ENCODE measurements at places on chromosomes 2 and 18.

DNA sequence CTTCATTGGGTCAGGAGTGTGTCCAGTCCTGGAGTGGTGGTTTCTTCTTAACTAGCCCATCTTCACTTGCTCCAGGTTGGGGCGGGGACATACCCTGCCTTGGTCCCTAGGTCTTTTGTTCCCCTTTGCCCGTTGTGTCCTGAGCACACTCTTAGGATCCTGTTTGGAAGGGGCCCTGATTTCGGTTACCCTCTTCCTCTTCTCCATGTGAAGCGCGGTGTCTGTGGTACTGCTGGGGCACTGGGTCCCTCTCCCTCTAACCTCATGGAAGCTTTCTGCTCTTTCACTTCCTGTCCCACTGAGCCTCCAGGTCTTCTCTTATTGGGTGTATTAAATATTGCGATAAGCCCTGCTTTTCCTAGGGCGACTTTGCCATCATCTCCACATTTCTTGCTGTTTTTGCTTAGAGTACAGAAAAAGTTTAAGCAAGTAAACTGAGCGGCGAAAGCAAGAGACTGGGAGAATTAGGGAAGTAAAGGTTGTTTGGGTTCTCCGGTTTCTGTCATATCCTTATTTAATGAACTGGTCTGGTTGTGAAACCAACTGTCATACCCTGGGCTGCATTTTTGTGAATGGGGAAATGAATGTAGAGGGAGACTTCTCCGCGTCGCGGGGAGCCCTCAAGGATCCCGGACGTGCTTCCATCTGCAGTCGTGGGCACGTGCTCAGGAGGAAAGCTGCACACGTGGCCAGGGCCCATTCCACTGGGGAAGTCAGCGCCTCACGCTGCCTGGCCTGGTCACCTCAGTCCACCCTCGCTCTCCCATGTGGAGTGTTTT, 73.8 kb upstream of the B3GNT7 start:
- no peak for DNase-seq

GRCh38 chr2:229254206-229254605, 16.9 kb downstream of the PID1 start:
- DNase-seq: peak; percentile 36

DNA sequence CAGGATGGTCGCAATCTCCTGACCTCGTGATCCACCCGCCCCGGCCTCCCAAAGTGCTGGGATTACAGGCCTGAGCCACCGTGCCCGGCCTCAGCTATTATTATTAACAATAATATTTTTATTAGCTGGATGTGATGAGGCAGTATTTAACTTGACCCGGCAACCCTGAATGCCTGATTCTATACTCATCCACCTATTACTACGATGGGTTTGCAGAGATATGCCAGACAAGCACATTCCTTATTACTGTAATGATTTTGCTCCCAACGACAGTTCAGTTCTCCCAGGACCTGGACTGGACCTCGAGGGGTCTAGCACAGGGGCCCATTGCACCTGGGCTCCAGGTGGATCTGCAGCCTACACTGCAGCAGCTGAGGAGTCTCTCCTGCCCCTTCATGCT, 32.6 kb downstream of the BMP10 start:
- DNase-seq: no peak

DNA sequence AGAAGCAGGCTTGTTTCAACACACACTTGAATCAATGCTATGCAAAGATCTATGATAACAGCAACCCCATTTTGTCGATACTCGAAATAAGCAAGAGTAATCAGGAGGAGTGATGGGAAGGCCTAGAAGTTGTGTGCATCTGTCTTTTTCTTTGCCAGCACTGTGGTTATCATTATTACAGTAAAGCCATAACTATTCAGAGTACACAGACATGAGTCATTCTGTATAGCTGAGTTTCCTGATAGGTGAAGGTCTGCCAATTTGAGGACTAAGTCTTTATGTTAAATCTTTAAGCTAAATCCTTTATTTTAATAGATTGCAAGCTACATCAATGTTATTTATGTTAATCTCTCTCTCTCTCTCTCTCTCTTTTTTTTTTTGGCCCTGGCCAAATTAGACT, 1344.4 kb upstream of the CELF4 start:
- peak; percentile 10 for DNase-seq

DNA sequence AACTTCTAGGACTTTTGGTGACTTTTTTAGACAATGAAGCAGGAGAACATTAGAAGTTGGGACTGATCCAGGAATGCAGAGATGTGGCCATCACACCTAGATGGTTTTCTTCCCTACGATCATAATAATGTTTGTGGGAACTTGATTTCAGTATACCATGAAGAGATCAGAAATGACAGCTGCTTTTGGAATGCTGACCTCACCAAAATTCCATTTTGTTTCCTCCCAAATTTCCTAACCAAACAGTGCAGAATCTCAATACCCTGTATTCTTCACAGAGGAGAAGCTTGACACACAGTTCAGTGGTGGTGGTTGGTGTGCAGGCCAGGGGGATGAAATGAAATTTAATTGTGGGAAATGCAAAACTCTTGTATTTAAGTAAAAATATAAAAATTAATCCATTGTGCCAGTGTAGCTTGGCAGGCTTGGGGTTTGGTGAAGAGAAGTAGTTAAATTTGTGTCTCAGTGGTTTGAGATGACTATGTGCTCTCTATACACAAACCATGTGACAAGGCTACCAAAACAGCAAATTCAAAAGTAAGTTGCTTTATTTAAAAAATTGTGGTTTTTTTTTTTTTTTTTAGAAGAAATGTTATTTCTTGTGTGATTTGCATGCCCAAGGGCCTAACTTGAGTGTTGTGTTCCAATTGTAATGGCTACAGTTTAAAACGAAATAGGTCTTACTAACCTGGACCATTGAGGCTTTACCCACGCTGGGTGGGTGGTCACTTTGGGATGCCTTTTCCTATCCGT, 252.4 kb downstream of the LPIN1 start:
- peak; percentile 39 for DNase-seq

DNA sequence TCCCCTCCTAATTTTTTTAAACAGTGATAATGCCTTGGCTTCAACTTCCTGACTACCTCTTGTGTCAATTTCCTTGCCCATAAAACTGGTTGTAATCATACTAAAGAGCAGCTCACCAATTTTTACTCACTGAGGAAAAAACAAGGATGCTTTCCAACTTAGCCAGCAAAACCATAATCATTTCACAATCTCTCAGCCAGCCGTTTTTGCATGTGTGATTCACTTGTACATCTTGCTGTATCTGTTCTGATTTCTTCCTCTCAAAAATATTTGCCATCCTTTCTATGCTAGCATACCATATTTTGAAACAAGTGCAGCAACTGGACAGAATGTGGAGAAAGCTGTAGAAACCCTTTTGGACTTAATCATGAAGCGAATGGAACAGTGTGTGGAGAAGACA, 60.7 kb downstream of the RAB27B start:
- DNase-seq: peak; percentile 91

GRCh38 chr2:30867385-30867784, 60.1 kb upstream of the CAPN13 start:
- no peak for DNase-seq

- DNase-seq: no peak
Observed at GRCh38 chr2:193276560-193276959, 1081.8 kb upstream of the TMEFF2 start.

DNA sequence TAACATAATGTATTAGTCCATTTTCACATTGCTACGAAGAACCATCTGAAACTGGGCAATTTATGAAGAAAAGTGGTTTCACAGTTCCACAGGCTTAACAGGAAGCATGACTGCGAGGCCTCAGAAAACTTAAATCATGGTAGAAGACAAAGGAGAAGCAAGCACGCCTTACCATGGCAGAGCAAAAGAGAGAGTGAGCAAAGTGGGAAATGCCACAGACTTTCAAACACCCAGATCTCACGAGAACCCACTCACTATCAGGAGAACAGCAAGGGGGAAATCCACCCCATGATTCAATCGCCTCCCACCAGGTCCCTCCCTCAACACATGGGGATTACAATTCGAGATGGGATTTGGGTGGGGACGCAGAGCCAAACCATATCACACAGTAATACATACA, 22.5 kb downstream of the PIGN start:
- DNase-seq: no peak

GRCh38 chr2:23549821-23550530, 165.0 kb downstream of the KLHL29 start:
- DNase-seq: peak; percentile 72

- no peak for DNase-seq
Observed at GRCh38 chr2:237422309-237422708, 8.3 kb upstream of the COL6A3 start.

GRCh38 chr2:167212014-167212648, 323.9 kb downstream of the XIRP2 start:
- peak; percentile 55 for DNase-seq

DNA sequence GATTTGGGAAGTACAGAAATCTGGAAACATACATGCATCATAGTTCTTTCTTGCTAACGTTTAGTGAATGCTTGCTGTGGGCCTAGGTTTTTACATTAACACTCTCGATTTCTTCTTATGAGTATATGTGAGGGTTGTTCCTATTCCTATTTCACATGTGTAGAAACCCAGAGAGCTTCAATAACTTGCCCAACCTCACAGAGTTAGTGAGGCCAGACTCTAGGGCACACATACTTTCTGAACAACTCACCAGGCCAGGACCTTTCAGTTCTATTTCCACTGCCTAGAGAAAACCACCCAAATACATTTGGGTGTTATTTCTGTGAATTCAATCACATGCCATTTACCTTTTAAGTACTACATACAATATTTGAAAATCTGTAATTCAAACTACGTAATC, 8.2 kb upstream of the KCTD1 start:
- DNase-seq: peak; percentile 62

DNA sequence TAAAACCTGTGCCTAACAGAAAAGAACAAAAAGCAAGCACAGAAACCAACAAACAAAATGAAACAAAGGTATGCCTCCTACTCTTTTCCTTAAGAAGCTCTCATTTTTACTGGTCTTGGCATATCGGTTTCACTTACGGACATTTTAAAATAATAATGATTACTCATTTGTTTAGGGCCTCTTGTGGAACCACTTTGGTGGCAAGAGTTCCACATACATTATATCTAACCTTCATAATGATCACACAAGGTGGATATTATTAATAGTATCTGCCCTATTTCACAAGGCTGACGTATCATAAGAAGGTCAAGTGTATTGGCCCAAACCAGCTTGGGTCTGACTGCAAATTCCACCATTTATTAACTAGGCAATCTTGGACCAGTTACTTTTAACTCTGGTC, 304.7 kb downstream of the TCF4 start:
- DNase-seq: no peak

DNA sequence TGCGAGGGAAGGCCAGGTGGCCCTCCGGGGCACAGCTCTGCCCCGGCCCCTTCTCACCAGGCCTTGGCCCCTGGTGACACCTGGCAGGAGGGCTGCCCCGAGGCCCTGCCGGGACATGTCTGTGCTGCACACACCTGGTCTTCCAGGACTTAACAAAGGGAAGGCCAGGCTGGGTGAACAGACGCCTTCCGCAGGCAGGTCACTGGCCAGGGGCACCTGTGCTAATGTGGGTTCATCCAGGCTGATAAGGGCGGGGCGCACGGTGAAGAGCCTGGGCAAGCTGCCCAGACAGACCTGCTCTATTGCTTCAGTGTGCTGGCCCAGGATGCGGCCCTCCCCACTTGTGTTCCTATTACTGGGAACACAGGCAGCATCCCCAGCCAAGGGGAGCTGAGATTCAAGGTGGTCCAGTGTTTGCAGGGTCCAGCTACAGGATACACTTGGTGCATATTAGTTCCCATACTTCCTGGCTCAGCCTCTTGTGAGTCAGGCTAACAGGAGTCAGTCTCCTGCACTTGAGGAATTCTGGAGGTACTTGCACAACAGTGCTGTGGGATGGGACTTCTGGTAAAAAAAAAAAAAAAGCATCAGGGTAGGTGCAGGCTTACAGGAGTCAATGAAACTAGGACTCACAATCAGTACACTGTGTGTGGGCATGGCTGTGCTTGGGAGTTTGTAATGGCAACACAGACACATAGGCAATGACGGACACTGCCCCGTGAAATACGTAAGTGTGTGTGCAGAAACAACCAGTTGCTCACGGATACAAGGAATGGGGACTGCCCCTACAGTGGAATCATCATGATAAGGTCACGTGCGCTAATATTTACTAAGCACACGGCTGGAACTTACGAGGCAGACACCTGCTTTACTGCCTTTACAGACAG, 261.4 kb downstream of the TWIST2 start:
- peak; percentile 14 for DNase-seq

DNA sequence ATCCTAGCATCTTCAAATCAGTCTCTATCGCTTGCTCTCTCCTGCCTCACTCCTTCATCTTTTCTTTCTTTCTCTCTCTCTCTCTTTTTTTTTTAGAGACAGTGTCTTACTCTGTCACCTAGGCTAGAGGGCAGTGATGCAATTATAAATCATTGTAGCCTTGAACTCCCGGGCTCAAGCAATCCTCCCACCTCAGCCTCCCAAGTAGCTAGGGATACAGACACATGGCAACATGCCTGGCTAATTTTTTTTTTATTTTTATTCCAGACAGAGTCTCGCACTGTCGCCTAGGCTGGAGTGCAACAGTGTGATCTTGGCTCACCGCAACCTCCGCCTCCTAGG, 10.6 kb upstream of the SLC66A3 start:
- DNase-seq: no peak

DNA sequence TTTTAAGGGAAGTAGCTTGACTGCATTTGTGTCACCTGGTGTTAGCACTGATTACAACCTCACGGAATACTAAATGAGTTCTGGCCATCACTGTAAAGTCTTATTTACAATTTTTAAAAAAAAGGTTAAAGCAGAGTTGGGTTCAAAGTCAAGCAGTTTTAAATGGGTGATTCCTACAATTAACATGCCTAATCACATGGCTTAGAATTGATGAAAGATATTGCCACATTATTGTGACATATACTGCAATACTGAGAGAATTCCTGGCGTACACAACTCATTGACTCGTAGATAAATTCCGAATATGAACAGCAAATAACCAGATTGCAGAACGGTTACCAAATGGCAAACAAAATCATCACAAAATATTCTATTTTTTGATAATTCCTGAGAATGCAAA, 34.2 kb downstream of the ROCK2 start:
- no peak for DNase-seq

DNA sequence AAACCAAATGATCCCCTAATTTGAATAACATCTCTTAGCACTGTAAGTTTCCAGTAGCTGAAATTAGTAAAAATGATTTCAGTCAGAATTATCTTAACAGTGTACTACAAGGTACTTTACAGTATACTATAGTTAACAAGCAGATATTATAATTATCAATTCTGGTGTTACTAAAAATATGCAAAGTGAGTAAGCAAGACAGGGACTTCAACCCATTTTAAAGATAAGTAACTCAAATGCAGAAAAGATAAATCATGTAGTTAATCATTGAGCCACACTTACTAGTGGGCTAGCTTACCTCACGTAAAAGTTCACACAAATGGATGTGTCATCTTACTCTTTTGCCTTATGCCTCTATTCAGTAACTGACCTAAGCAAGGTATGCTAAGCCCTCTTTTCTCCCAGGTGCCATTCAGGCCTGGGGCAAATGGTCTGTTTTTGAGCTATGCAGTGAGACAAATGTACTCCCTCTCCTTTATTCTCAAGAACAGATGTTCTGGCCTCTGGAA, 101.0 kb downstream of the NBAS start:
- no peak for DNase-seq

DNA sequence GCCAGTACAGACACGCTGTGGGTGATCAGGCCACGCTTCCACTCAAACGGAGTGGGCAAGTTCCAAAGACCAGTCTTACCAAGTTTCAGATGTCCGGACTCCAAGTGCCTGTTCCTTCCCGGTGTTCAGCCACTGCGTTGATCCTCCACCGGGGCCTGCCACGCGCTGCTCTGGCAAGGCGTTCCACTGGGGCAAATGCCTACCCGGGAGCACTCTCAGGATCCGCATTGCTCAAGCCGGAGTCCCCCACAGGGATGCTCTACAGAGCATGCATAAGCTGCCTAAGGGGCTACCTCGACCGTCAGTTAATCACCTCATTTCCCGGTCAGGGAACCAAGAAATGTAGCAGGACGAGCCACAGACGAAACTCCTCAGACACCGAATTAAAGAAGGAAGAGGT, 37.0 kb upstream of the CLASP1 start:
- DNase-seq: no peak
